Left lobe of liver (tissue), 2 donors: ENCODE measurements at places on chromosomes 5 and 9.

- DNase-seq, result no peak
Observed at GRCh38 chr9:456365-456764, 241.7 kb downstream of the DOCK8 start.

DNA sequence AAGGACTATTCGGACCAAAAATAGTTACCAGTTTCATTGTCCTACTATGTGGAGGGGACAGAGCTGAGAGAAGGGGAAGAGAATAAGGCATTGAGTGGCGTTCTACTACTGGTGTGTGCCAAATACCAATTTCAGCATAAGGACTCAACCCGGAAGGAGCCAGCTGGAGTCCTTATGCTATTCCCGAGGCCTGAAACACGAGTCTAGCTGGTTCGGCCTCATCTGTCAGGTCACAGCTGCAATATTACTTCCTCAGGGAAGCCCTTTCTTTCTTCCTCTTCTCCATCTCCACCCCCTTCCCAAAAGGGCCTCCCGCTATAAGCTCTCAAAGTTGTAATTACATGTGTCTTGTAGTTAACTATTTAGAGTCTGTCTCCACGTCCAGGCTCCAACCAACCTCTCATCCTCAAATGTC, 20.5 kb upstream of the FER start:
- DNase-seq, result no peak

DNA sequence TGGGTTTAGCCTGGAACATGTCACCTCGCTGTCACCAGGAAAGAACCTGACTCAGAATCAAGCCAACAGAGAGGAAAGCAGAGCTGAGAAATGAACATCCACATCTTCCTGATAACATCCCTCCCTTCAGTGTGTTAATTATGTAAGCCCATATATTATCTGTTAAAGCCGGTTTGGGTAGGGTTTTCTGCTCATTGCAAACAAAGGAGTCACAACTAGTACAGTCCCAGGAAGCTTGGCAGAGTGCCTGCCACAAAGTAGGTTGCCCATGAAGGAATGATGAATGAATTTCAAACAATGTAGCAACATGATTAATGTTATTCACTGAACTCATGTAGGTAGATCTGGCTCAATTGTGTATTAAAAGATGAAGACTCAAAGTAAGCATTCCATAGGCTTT, 10.4 kb upstream of the PPARGC1B start:
- no peak for DNase-seq

GRCh38 chr9:69486498-69486897, 161.5 kb downstream of the ENTREP1 start:
- no peak for DNase-seq

GRCh38 chr9:81461196-81461595, 228.2 kb downstream of the TLE1 start:
- no peak for DNase-seq

DNA sequence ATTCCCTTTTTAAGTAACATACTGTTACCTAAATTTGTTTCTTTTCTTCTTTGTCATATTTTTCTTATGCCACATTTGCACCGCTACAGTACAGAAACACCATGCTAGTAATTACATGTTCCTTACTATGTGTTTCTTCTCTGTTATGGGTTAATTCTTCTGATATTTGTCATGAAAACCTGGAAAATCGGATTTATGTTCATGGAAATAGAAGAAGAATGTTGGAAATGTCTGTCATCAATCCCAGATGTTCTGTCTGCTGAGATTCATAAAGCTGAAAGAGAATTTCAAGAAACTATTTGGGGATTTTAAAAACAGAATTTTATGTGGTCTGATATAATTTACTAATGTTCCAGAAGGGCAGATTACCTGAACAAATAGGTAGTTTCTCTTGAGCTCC, 305.2 kb upstream of the NREP start:
- no peak for DNase-seq

GRCh38 chr5:132776131-132776937, 705 bp downstream of the SEPTIN8 start:
- DNase-seq, result no peak

DNA sequence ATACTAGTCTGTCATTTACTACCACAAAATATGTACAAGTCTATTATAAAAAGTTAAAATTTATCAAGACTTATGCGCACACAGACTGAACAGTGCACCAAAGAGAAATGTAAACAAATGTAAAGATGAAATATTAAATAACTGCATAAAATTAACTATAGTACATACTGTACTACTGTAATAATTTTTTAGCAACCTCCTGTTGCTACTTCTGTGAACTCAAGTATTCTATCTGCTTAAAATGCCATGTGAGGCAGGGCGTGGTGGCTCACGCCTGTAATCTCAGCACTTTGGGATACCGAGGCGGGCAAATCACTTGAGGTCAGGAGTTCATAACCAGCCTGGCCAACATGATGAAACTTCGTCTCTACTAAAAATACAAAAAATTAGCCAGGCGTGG, 13.8 kb upstream of the ISOC1 start:
- DNase-seq, result no peak

DNA sequence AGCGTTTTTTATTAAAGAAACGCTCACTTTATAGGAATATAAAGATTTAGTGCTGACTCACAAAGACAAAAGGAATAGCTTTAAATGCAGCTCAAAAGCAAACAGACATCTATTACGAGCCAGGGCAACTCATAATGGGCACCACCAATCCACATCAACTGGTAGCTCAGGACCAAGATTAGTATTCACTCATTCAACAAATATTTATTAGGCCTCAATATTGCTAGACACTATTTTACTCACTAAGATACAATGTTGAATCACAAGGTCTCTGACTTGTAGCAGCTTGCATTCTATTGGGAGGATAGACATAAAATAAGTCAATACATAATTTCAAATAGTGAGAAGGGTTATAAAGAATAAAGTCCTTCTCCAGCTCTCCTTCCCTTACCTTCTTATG, 8.0 kb upstream of the MAN2A1 start:
- DNase-seq, result no peak

- no peak for DNase-seq
Observed at GRCh38 chr5:42564689-42565356, 141.6 kb downstream of the GHR start.

DNA sequence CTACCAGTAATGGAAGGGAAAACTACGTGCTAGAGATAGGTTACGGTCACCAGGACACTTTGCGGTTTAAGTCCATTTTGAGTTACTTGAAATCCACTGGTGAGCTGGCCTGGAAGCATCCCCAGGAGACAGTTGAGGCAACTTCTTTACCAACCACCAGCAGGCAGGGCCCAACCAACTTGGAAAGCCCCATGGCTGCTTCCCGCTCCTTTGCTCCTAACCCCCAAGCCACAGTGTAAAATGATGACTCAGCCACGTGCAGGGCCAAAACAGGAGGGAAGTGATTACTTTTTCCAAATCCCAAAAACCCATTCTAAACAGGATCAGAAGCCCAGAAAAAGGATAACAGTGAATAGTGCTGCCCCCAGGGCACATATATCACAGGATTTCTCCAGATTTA, 87.4 kb downstream of the PAX5 start:
- DNase-seq, result no peak

GRCh38 chr5:113202746-113203716, 226.4 kb downstream of the DCP2 start:
- peak; percentile 98 for DNase-seq
